ENCODE measurements at places on chromosomes 3 and 15.

GRCh38 chr3:4744405-4745234, 234.6 kb upstream of the BHLHE40 start:
- no peak for DNase-seq

- DNase-seq: peak; percentile 18
Observed at GRCh38 chr3:52240059-52240885, 1.3 kb upstream of the TWF2 start.

- no peak for DNase-seq
Observed at GRCh38 chr15:80967991-80968510, 21.6 kb downstream of the MESD start.

DNA sequence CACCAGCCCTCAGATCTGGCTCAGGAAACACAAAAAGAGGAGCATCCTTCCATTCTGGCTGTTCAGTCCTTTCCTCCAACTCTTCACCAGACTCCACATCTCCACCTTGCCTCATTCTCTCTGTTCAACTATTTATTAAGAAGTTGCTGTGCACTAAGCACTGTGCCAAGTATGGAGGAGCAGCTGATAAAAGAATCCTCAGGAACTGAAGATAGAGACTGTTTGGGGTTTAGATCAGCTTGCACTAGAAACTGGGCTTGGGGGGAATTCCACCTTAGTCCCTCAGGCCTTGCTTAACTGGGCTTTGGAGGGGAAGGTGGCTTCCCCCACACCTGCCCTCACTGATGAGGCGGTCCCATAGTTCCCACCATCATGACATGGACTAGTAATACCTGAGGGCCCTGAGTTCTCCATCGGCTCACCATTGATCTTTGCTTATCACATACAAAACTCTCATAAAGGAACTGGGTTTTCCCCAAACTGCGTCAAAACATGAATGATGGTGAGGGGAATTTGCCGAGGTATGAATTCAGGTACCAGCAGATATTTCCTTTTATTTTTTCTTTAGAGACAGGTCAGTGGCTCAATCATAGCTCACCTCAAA, 1.7 kb upstream of the CCR8 start:
- no peak for DNase-seq

All from Kasumi-1 (cell line).